ENCODE measurements at places on chromosomes 3 and 15. TPM values are rescaled to one million over a fixed set of nuclear protein-coding genes. Genes with fewer than 3 reads are reported as not detected.

DNA sequence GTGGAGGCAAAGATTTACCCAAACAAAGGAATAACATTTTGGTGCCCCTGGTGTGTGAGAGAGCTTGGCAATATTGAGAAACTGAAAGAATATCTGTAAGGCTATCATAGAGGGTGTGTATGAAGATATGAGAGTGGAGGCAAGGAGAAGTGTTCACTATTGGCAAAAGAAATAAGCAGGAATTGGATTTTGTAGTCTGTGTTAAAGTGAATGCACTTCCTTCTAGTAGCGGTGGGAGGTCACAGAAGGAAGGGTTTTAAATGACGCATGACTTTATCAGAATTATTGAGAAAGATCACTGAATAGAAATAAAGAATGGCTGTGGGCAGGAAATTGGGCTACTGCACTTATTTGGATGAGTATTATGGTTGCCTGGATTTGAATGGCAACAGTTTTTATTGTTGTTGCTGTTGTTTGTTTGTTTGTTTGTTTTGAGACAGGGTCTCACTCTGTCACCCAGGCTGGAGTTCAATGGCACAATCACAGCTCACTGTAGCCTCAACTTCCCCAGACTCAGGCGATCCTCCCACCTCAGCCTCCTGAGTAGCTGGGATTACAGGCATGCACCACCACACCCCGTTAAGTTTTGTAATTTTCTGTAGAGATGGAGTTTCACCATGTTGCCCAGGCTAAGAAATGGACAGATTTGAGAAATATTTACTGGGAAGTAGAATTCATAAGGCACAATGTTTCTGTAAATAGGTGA is 16.3 kb downstream of the MME start:
- H3K4me3 ChIP-seq: no peak overlapping the region
- no peak for DNase-seq
- H3K27me3 ChIP-seq: no peaks in the 10 kb centered on the region
- no peaks in the 10 kb centered on the region for H3K4me1 ChIP-seq

Gene ZMYND10
- 0.60 TPM for total RNA-seq

GRCh38 chr3:129937717-129938116 is 36.8 kb upstream of the TRH start:
- no peak overlapping the region for H3K27ac ChIP-seq
- H3K27me3 ChIP-seq: peaks cover 11% of the 10 kb centered on the region
- peak; percentile 28 for DNase-seq

GRCh38 chr15:101167753-101168462 is 83.9 kb downstream of the CHSY1 start:
- no peaks in the 10 kb centered on the region for H3K27me3 ChIP-seq
- H3K4me1 ChIP-seq: peaks cover 31% of the 10 kb centered on the region

Gene PLD1
- 33.6 TPM for total RNA-seq

DNA sequence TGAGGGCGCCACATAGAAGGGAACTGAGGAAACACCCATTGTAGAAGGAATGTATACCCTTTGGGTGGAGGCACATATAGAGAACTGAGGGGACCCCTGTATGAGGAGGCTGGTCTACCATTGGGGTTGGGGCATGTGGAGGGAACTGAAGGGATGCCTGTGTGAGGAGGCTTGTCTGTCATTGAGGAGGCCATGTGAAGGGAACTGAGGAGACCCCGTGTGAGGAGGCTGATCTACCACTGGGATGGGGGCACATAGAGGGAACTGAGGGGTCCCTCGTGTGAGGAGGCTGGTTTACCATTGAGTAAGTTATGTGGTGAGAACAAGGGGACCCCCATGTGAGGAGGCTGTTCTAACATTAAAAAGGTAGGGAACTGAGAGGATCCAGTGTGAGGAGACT is 156.1 kb downstream of the FBLN2 start:
- H3K4me1 ChIP-seq: no peaks in the 10 kb centered on the region
- H3K27ac ChIP-seq: no peak overlapping the region
- no peak for DNase-seq

DNA sequence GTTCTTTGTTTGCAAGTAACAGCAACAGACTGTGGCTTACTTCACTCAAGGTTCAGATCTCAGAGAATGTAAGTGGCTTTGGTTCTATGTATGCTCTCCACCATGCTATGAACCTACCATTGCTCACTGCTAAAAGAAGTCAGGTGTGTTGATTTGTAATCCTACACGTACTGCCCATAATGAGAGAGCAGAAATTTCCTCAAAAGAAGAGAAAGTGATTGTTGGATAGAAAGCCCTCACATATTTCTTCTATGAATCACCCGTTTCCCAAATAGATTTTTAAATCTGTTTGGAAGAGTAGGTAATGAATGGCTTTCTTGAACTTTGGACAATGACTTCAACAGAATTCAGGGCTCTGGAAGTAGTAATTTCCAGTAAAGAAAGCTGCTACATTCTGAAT is 565.4 kb downstream of the ROBO2 start:
- no peak overlapping the region for H3K4me3 ChIP-seq
- H3K27me3 ChIP-seq: no peaks in the 10 kb centered on the region
- H3K36me3 ChIP-seq: no peaks in the 10 kb centered on the region
- DNase-seq: peak; percentile 40

Data from HepG2 (cell line).